ENCODE measurements at places on chromosomes 2 and 18.

DNA sequence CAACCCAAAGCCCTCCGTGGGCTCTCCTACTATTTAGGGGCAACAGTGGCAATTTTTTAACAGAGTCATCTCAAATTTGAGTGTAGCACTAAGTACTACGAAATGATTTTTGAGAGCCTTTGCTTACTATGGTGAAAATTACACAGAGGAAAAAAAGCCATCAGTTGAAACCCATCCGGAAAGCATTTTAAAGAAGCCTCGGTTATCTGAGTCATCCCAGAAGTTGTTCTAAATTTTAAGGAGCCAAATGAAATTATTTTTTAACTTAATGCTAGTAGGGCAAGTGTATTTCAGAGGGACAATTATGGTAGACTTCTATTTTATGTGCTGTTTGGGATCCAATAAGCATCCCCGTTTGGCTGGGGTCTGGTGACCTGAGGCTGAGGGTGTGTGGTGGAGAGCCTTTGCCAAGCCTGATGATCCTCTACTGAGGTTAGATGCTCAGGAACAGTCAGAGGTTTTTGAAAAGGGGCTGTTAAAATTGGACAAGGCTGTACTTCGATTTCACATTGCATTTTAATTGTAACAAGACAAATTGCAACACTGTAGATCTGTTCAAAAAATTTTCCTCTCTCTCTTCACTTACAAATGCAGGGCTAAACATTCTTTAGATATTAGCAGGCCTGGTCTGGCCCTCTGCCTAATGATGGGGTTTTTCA, 47.0 kb downstream of the RAPGEF4 start:
- no peak for DNase-seq

DNA sequence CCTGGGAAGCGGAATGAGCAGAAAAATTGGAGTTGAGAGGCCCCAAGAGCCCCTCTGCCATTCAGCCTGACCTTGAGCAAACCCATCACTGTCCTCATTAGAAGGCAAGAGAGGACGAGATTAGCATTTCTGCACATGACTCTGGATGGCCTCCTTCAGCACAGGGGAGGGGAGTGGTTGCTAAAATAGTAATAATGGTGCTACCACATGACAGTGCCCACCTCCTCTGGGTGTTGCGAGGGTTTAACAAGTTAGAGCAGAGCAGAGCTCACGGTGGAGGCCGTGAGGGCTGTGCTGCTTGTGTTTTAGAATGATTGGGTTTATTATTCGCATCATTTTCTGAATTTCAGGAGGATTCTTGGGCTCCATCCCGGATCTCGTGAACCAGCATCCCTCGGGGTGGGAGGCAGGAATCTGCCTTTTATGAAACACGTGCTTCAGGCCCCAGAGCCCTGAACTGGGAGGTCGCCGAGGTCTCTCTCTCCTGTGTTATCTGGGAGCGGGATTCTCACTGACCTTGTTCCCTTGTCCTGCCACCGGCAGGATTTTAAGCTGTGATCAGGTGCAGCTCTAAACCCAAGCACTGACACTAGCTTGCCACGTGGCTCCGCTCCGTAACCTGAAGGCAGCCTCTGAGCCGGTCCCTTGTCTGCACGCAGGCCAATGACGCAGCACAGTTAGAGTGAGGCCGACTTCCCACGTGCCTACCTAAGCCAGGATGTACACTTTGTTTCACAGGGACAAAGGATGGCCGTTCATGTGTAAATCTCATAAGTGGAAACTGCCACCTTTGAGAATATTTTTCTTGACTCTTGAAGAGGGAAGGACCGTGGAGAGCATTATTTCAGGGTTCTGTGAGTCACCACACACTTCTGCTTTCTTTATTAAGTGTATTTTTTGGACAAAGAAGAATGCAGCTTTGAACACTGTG, 142.3 kb downstream of the ACOXL start:
- DNase-seq, result no peak

GRCh38 chr2:96267159-96267971, 1.3 kb downstream of the CIAO1 start:
- DNase-seq, result no peak

DNA sequence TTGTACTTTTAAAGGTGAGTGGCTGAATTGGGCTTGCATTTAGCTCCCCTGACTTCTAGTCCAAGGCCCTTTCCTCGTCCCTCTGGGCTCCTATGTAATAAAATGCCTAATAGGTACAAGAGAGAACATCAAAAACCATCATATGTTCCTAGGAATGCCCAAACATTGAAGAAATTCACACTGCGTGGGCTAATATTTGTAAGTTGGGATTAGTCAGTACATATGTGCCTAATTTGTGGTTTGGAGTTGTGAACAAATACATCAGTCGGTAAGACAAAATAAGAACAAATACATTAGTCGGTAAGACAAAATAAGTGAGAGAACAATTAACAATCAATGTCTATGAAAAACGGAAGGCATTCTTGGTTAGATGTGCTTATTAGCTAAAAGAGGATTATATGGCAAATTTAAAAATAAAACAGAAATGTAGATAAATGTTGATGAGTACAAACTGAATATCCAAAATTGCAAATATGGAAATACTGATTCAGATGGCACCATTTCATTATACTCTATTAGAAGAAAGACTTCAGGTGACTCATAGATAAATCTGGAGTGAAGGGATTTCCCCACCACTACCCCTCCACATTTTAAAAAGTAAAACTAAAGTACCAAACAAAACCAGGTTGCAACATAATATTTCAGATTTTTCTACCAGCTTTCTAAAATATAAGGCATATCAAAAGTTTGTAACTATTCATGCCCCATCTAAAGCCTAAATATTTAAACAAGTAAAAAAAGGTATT, 325.4 kb downstream of the ZEB2 start:
- no peak for DNase-seq

DNA sequence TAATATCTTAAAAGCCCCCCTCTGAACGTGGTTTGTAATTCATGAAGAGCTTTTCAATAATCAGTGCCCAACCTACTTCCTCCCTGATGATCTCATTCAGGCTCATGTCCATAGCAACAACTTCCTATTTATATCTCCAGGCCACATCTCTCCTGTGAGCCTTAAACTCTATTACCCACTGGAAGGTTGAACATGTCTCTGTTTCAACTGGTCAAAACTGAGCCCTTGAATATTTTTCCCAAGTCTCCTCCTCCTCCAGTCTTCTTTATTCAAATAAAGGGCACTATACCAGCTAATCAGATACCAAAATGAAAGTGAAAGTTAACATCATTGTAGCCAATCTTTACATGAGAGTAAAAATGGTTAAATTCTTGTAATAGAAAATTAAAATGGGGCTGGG, 63.7 kb upstream of the ITGA4 start:
- peak; percentile 65 for DNase-seq

DNA sequence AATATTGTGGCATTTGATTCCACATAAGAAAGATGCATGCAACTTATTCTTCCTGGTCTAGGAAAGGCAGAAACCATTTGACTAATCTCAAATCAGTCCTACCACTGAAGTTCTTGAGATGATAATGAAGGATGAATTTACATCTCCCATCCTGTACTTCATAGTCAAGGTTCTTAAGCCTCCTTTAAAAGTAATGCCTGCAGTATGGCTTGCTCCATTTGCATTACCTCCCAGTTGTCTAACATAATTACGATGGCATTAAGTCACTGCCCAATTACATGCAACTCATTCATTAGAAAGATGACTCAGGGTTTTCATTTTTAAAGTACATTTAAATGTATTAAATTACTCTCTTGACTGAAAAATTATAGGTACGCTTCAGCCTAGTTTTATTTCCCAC, 32.2 kb downstream of the THADA start:
- DNase-seq, result peak; percentile 24

DNA sequence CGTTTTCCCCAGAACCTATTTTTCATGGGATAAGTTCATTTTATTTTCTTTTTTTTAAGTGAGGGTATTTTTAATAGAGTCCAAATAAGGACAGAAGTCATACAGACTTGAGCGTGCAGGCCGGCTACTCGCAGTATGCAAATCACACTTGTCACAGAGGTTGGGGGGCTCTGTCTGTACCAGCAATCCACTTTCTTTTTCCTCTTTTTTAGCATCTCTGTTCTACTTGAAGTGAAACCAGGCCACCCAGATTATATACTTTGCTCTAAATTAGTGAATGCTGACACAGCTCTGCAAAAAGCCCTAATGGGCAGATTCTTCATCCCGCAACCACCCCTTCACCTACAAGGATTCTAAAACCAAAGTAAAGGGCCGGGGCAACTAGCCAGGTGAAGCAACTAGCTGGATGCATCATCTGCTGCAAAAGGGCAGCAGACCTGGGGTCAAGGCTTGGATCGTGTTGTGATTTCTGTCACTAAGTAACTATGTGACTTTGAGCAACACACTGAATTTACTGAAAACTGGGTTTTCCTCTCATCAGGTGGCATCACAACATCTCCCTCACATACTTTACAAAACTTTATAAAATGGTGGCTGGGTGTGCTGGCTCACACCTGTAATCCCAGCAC, 18.4 kb downstream of the KDSR start:
- no peak for DNase-seq

GRCh38 chr2:165044505-165045303, 89.4 kb upstream of the SLC38A11 start:
- DNase-seq, result no peak

DNA sequence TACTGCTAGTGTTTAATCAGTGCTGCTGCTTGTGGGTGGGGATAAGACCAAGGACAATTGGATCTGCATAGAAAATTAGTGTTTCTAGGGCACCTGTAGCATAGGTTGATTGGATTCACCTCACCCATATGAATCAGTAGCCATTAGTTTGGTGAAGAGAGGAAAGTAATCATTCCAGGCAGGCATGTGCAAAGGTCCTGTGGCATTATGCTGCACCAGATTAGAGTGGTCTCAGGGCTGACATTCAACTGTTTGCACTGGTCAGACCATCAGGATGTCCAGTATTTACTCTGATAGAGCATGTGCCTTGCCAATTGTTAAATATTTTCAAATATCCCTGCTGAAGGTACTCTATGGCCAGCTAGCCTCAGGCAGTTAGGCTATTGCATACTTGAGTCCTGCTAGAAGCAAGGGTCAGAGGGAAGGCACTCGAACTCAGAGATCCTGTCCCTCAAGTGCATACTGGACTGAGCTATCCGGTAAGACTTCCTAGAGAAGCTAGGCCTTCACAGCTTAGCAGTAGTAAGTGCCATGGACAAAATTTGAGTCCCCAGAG, 64.7 kb downstream of the SKA1 start:
- DNase-seq, result no peak

- DNase-seq, result no peak
Measured at GRCh38 chr18:47919916-47920315, 10.5 kb downstream of the SMAD2 start.

DNA sequence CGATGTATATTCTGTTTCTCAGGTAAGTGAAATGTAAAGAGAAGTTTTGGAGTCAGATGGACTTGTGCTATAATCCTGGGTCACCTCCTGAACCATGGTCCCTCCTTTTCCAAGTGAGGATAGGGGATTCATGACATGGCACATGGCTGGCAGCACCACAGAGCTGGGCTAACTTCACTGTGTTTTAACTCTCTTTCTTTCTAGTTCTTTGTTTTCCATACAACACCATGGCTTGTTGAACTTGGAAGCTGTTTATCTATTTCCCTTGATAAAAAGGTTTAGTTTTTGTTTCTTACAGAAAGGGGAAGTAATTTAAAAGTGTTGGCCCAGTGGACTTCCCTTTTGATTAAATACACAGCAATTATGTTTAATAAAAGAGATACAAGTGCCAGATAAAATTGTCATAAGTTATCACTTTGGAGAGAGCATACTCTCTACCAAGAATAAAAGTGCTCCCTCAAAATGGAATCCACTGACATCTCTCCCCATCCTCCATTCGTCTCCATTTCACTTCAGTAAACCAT, 90.4 kb downstream of the PLCL1 start:
- no peak for DNase-seq

- DNase-seq, result no peak
Measured at GRCh38 chr2:7632420-7632819, 715.2 kb downstream of the RNF144A start.

DNA sequence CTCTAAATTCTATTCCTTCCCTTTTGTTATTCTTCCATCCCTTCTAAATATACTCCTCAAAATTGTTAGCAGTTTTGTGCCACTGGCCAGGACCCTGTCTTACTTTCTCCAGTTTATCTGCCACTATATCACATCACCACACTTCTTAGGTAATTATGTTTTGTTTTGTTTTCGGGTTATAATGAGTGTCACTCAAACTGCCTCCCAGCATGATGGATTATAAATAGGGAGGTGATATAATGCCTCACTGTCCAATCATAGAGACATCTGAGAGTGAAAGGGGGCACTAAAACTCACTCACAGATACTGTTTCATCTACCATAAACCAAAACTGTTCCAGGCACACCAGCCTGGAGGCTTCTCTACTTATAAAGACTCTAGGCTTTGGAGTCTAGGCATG, 3.5 kb downstream of the RSAD2 start:
- DNase-seq, result no peak

GRCh38 chr2:226079671-226080181, 680.2 kb downstream of the NYAP2 start:
- no peak for DNase-seq

DNA sequence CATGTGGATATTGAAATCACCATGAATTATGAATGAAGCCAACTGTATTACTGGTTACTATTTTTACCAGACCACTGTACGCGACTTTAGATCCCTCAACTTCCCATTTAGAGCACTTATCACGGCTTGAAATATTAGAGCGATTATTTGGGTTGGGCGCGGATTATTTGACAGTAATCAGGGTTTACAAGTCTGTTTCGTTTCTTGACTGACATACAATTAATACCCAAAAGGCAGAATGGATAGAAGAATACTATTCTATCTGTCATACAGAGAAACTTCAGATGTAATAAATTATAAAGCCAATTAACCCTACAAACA, 496 bp upstream of the NAPG start:
- DNase-seq, result no peak

DNA sequence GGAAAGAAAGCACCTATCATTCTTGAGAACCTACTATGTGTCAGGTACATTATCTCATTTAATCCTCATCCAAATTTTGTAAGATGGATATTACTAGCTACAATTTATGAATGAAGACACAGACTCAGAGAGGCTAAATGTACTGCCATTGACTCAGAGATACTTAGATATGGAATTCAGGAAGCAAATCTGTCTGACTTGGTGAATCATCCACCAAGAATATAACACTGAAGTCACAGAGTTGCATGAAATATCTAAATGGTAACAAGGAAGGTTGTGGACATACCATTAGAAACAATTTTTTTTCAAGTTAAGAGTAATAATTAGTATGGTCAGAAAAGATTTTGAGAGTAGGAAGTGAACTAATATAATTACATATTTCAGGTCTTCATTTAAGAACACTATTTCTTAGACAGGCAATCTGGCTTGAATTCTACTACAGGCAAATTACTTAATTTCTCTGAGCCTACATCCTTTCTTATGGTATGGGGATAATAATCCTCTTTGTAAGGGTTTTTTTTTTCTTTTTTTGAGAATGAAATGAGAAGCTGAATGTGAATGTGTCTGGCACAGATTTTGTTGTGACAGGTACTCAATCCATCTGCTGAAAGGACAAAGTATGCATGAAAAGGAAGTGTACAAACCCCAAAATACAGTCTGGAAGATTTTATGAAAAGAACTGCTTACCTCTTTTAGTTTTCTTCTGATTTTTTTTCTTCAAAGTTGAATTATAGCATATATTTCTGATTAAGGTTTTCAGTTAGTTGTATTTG, 14.8 kb upstream of the C2orf66 start:
- no peak for DNase-seq

Measured in NCI-H1436 treated with DMSO at 0.1 percent for 48 hours (cell line).